Fibroblast of villous mesenchyme (primary cell): ENCODE measurements at places on chromosomes 7 and 10.

DNA sequence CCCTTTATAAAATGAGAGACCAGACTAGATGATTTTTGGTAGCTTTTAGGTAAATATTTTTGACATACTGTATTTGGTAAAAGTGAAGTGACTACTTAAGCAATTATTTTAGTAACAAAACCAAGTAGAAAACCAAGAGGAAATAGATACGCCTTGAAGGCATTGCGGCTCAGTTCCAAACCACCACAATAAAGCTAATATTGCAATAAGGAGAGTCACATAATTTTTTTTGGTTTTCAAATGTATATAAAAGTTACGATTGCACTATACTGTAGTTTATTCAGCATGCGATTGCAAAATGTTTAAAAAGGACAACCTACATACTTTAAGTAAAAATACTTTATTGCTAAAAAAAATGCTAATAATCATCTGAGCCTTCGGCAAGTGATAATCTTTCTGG is 581.7 kb upstream of the POT1 start:
- DNase-seq: no peak

GRCh38 chr10:25113191-25114035 is 61.4 kb upstream of the GPR158 start:
- peak; percentile 72 for DNase-seq

DNA sequence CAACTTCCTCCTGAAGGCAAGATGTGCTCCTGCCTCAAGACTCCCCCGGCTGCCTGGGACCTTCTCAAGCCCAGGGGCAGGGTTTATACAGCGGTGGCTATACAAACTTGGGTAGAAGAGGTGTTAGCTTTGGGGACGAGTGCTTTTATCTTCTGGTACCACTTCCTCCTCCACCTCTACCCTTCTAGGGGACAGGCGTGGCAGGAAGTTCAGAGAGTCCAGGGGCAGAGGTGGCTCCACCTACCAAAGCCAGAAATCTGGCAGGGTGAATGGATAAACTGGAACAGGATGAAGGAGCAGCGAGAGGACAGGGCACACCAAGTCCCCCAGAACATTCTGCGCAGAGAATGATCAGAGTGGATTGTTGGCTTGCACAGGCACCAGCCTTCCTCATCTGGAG is 24.0 kb upstream of the TM9SF3 start:
- no peak for DNase-seq

DNA sequence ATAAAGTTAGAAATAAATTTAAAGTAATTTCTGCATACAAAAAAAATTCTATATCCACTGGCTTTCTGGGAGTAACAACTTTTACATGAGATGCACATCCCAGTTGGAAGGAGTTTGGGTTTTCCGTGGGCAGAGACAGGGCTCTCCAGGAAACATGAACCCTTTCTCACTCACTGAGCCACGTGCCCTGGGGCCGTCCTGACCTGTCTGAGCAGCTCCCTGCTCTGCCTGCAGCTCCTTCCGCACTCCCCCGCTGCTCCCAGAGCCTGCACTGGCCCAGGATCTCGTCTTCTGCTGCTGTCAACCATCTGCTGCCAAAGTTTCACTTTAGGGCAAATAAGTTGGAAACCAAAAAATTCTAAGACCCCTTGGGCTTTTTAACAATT is 169.1 kb downstream of the DIP2C start:
- peak; percentile 63 for DNase-seq

GRCh38 chr10:43225787-43226153 is 41.1 kb downstream of the RASGEF1A start:
- DNase-seq: no peak

- DNase-seq: peak; percentile 66
These were observed 61.3 kb upstream of the CAV2 start for GRCh38 chr7:116438267-116438666.

DNA sequence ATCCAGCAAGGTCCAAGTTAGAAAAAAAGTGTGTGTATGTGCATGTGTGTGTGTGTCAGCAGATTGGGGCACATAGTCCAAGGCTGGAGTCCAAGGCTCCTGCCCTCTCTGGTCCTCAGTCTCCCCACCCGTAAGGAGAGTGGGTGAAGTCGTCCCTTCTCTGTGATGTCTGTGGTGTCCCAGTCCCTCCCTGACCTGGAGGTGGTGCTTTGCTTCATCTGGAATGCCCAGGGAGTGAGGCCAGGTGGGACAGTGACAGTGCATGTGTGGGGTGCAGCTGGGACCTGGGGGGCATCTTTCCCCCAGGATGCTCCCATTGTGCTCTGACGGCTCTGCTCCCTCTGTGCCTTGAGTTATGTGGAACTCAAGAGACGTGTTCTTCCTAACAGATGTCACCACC is 18.0 kb downstream of the AQP1 start:
- DNase-seq: no peak

- DNase-seq: no peak
These were observed 64.7 kb upstream of the CTTNBP2 start for GRCh38 chr7:117937753-117938483.
